Bronchial epithelial cell (primary cell): ENCODE measurements at places on chromosomes 2 and 18.
A peak's percentile ranks its signal among the peaks of the same experiment; 100 is the strongest.

- no peak for DNase-seq
These were observed 63.6 kb upstream of the ATL2 start for GRCh38 chr2:38440655-38441054.

DNA sequence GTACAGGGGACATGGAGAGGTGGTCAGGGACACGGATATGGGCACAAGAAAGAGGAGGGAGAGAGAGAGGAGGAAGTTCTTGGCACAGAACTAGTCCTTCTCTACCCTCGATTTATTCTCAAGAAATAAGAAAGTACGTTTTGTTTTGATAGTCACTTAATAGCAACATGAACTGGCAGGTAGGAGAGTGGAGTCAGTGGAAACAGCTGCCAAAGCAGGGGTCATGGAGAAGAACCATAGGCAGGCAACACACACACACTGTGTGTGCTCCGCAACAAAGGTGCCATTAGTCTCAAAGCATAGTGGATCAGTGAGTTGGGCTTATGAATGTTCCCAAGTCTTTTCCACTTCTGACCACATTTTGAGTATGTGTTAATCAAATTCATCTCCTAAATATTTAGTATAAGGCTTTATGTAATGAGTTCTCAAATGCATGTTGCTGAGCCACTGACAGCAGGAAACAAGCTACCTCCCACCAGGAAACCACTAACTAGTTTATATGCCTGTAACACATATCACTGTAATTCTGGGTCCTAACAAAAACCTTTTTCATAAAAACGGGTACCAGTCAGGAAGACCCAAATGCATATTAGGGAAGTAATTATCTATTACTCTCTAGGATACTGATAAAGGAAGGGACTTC is 41.1 kb downstream of the IWS1 start:
- DNase-seq, result no peak

- no peak for DNase-seq
These were observed 11.6 kb upstream of the ACKR3 start for GRCh38 chr2:236558036-236558435.

DNA sequence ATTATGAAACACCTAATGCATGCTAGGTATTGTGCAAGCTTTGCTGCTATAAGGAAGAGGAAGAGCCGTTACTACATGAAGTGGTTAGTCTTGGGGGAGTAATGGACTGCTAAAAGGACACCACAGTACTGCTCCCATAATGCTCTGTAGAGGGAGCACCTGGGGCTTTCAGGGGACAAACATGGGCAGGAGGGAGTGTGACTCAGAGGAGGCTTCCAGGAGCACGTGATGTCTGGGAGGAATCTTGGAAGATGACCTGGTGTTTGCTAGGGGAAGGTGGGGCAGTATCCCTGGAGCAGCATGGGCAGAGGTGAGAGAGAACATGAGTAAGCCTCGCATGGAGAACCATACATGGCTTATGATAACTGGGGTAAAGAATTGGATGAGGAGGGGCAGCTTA is 18.8 kb downstream of the MAPK4 start:
- peak; percentile 94 for DNase-seq

GRCh38 chr2:152452256-152452973 is 117.4 kb downstream of the FMNL2 start:
- DNase-seq, result no peak

- peak; percentile 86 for DNase-seq
These were observed 43.6 kb downstream of the POLE4 start for GRCh38 chr2:75002007-75002406.

- DNase-seq, result peak; percentile 65
These were observed 1.6 kb upstream of the SLC5A7 start for GRCh38 chr2:107984707-107985106.

- DNase-seq, result peak; percentile 59
These were observed 128.7 kb downstream of the LYPD6B start for GRCh38 chr2:149167001-149167780.

GRCh38 chr2:126754240-126755004 is 98.5 kb downstream of the GYPC start:
- DNase-seq, result no peak

- no peak for DNase-seq
These were observed 201.1 kb downstream of the DCC start for GRCh38 chr18:52541056-52541455.

- DNase-seq, result no peak
These were observed 43.1 kb upstream of the GPC1 start for GRCh38 chr2:240392084-240392947.

DNA sequence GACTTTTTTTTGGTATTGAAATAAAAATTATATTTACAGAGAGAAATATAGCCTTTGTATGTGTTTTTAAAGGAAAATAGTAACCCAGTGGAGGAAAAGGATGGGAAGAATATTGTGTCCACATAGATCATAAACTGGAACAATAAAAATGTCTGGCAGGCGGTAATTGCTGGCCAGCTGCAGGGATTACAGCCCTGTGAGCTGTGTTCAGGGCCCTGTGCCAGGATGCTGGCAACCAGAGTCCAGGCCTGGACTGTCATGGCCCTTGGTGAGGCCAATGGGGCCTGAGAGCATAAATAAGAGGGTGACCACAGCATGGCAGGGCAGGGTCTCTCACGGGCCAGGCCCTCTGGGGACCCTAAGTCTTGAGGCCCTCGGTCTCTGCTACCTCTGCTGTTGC is 171.2 kb downstream of the ACOXL start:
- no peak for DNase-seq

DNA sequence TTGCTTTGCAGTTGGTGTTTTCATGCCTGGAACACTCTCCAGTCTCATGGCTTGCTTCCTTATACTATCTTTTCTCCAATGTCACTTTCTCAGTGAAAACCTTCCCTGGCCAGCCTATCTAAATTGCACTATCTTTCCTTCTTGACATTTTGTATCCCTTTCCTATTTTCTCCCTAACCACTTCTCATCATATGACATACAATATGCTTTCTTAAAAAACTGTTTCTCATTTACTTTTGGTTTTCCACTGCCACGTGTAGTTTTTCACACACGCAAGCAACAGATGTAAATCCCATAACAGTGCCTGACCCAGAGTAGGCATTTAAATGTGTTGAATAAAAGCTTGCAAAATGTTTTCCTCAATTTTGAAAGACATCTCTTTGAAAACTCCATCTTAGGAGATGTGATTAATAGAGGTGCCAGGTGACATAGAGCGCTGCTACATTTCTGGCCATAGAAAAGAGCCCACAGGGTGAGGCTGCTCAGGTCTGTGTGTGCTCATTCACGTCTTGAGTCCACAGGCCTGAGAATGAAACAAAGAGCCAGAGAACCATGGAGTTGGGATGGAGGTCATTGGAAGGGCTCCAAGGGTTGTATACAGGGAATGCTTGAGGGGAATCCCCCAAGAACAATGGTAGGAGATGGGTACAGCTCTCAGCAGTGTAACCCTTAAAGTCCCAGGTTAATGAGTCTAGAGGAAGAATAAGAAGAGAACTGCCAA is 12.7 kb downstream of the ZNF24 start:
- no peak for DNase-seq

DNA sequence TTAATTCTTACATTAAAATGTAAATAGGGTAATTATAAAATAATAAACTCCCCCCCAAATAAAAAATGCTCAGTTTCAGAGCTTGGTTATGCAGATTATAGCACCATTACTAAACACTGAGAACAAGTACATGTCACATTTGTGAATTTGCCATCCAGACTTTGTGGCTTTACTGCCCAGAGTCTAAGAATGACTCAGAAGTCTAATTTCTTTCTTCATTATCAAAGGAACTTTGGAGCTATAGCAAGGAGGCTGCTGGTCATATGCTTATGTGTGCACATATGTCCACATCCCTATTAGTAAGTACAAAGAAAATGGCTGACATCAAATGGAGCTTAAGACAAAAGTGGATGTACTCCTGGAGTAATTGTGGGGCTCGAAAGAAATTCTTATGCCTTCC is 248.5 kb upstream of the SESTD1 start:
- no peak for DNase-seq

GRCh38 chr2:134109246-134109645 is 144.6 kb upstream of the MGAT5 start:
- DNase-seq, result no peak

- DNase-seq, result peak; percentile 79
These were observed 46.4 kb upstream of the GULP1 start for GRCh38 chr2:188245230-188245629.

- DNase-seq, result peak; percentile 91
These were observed 75.1 kb downstream of the CPO start for GRCh38 chr2:207014424-207014823.

DNA sequence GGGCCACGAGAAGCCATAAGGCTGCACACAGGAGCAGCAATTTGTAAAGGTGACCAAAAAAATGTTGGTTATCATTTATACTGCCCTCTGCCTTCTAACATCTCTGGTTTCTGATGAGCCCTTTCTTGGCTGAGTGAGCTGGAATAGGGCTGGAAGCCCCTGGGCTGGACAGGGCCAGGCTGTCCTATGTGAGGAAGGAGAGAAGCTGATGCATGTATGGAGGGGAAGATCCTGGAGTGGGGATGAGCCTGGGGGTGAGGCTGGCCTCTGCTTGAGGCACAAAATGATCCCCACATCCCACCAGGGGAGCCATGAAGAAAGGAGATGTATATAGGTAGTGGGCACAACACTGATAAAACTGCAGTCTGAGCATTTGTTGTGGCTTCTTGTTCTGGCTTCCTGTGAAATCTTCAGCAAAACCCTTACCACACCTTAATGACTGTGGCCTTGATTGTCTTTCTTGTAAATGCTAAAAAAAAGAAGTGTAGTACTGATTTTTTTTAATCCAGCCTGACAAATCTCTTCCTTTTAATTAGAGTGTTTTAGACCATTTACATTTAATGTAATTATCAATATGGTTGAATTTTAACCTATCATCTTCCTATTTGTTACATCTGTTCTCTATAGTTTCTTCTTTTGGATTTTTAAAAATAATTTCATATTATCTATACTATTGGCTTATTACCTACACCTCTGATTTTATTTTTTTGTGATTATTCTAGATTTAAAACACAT is 5.6 kb downstream of the SNED1 start:
- DNase-seq, result no peak

- no peak for DNase-seq
These were observed 382.0 kb downstream of the SOX11 start for GRCh38 chr2:6074089-6074643.

- no peak for DNase-seq
These were observed 73.4 kb upstream of the ODC1 start for GRCh38 chr2:10521356-10522169.

DNA sequence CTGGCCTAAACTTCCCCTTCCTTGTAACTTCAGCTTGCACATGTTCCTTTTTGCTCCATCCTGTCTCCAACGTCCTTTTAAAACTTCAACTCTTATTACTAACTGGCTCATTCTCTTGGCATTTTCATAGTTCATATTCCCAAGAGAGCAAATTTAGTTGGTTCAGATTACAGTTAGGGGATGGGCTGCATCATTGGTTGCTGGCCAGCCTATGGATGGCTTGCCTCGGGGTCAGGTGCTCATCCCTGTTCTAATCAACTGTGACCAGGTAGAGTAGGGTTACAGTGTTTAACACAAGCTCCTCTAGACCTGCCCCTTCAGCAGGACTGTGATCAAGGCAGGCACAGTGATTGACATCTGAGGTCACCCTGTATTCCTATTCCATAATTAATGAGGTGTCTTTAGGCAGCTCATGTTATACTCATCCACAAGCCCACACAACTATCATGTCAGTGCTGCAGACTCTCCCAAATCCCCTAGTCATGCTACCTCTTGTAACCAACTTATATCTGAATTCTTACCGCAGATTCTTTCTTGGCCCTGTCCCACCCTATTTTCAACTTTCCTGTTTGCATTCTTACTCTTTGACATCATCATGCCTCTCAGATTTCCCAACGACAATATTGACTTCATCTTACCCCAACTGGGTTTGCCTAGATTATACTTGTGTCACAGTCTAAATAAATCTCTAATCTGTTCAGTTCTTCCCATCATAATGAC is 293.3 kb downstream of the MTX2 start:
- DNase-seq, result peak; percentile 80

GRCh38 chr2:232230560-232230959 is 148.0 kb upstream of the ALPP start:
- DNase-seq, result no peak

GRCh38 chr2:167793725-167794124 is 453.7 kb downstream of the STK39 start:
- DNase-seq, result no peak

DNA sequence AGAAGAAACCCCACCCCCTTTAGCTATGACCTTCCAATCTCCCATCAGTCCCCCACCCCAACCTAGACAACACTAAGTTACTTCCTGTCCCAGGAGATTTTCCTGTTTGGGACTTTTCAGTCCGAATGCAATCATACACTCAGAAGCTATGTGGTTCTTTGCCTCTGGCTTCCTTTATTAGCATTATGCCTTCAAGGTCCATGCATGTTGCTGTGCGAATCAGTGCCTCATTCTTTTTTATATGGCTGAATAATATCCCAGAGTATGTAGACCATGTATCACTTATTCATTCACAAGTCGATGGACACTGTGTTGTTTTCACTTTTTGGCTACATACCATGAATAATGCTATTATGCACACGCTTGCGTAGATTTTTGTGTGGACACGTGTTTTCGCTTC is 292.1 kb upstream of the HDAC4 start:
- no peak for DNase-seq

DNA sequence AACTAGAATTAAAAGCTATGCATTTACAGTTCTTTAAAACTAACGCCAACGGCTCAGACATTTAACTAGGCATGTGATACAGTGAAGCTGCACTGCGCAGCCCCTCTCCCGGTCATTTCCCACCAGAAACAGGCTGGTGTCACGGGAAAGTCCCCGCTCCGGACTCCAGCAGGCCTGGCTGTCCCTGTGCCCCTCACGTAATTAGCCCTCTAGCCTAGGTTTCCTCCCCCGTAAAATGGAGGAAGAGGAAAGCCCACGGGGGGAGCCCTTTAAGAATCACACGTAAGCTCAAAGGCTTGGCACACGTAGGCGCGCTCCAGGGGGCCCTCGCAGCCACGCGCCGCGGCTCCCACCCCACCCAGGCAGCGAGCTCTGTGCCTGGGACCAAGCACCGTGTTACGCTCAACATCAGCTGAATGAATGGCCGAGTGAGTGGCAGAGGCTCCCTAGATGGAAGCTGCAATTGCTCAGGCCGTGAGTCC is 48.0 kb downstream of the KCNIP3 start:
- DNase-seq, result no peak

DNA sequence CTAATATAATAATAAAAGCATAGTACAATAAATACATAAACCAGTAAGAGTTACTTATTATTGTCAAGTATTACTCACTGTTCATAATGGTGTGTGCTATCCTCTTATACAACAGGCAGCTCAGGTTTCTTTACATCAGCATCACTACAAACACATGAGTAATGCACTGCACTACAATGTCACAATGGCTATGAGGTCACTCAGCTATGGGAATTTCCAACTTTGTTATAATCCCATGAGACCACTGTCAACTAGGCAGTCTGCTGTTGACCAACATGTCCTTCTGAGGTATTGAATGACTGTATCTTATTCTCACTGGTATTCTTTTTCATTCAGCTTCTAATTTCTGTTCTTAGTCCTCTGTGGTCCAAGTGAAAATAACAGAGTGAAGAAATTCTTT is 250.4 kb upstream of the DSEL start:
- DNase-seq, result peak; percentile 99

DNA sequence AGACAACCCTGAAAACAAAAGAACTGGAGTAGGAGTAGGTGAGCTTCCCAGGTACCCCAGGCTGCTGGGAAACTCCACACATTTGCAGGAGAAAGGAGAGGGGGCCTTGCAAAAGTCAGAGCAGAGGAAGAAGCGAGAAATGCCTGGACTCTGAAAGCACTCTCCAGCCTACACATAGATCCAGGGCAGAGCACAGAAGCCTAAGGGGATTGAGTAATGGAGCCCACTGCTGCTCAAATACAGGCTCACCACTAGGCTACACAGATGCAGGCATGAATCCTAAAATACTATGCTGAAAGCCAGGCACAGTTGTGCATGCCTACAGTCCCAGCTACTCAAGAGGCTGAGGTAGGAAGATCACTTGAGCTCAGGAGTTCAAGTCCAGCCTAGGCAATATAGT is 33.4 kb downstream of the OSBPL1A start:
- DNase-seq, result no peak
